ENCODE measurements at places on chromosomes 12 and 14.

DNA sequence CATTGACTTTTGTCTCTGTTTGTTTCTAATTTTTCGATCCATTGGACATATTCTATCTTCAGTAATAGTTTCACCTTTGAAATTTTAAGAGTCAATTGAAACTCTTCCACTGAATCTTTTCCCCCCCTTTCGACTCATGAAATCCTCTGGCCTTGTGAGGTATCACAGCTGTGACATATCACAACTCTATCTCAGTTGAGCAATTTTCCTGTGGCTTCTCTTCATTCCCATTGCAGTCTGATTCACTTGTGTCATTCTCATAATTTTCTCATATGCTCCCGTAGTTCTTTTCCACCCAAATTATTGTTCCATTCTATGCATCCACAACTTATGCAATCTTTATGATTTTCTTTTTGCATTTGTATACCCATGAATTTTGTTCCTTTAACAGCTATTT lies 261.6 kb downstream of the DACT1 start:
- DNase-seq = no peak

- DNase-seq = peak; percentile 44
These were observed at the start of gene RIMBP2 for GRCh38 chr12:130715998-130716968. TSS of gene RIMBP2 (minus strand) at chr12:130716299. CDS start at chr12:130479013, 237,286 bp downstream.

DNA sequence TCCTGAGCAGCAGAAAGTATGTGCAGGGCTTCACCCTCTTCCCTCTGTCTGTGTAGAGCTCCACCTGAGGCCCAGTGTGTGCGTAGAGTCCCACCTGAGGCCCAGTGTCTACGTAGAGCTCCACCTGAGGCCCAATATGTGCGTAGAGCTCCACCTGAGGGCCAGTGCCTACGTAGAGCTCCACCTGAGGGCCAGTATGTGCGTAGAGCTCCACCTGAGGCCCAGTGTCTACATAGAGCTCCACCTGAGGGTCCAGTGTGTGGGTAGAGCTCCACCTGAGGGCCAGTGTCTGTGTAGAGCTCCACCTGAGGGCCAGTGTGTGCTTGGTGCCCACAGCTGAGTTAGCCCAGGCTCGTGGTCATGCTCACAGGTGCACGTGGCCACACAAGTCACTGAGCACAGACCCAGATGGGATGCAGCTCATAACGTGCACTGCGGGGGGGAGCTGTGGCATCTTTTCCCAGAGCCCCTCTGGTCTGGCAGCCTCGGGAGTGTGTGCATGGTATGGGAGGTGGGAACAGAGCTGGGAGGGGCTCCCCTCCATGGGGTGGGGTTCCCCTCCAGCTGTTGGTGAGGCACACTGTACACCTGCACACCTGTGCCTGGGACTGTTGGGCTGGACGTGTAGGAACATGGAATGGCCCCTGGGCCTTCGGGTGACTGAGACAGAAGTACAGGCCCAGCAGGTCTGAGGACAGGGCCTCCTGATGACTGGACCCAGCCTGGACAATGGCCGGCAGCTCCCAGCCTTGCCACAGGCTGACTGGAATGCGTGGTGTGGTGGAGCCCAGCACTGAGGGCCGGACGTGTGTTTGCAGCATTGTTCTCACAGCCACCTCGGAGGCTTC lies 20.1 kb downstream of the PACS2 start:
- DNase-seq = no peak

DNA sequence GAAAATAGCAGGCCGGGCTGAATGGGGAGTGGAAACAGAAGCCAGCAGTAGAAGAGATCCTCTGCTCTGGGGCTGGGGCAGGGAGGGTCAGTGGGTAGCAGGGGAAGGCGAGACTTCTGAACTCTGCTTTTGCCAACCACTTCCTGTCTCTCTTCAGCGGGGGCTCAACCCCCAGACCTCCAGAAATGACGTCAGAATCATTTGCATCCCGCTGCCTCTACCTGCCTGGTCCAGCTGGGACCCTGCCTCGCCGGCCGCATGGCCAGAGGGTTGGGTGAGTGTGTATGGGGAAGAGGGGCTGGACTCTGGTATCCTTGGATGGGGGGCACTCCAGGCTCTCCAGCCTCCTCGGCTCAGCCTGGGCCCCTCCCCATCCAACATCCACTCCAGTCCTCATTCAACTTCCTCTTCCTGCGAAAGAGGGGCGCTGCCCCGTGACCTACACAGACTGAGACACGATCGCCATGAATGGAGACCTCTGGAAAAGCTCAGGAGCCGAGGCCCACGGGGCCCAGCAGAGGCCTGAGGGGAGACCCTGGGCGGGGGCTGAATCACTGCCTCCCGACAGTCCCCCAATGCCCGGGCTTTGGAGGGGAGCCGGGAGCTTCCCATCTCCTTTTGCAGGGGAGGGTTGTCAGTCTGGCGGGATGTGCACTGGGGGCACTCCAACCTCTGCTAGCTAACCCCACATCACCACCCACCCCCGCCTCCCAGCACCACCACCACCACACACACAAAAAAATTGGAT lies 458 bp upstream of the HOXC4 start:
- no peak for DNase-seq

- DNase-seq = no peak
These were observed 387.3 kb downstream of the LRIG3 start for GRCh38 chr12:58532855-58533608.
